ENCODE measurements at places on chromosomes 1 and 21.

DNA sequence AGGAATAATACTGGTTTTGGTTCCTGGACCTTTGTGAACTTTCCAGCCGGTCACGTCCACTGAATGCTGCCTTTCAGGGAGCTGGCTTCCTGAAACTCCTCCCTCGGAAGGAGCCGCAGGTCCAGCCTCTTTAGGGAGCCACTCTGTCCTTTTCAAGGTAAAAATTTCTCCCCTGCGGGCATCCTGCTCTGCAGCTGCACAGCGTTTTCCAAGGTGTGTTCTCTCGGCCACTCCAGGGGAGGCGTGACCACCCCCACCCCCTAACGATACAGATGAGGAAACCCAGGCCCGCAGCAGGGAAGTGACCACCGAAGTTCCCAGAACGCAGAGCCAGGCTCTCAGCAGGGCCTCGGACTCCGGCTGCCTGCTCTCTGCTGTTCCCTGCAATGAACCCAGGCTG lies 21.5 kb downstream of the PADI2 start:
- DNase-seq, result no peak

DNA sequence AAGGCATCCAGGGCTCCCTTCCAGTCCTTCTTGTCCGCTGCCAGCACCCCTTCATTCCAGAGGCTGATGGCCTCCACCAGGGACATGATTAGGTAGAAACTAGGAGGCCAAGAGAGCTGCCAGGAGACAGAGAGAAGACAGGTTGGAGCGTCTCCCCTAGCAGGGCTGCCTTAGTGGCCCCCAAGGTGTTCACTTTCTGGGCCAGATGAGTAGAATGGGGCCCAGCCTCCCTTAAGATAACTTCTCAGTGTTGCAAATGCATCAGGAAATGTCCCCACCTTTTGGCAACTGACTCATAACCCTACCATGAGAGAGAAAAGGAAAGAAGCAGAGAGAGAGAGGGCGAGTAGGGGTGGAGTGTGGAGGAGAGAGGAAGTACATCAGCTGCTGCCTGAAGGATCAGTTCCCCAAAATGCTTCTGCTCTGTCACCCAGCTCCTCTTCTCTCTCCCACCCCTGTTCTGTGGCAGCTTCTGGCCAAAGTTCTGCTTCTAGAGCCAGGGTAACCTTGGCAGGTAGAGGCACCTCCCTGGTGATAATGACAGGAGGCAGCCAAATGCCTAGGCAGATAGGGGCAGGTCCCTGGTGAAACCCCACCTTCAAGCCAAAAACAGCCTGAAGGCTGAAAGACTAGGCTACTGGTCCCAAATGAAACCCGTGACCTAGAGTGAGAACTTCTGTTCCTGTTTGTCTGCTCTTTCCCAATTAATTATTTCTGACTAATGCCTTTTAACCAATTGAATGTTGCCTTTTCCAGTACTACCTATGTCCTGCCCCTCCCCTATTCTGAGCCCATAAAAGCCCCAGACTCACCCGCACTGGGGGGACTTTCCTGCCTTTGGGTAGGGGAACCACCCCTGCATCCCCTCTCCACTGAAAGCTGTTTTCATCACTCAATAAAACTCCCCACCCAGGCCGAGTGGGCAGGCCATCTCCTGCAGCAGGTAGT lies at the start of gene NCF2:
NCF2 (minus strand) TSS at position 216 of the 948 bp plus-strand sequence; CDS start at position 86, 130 bp downstream.
- peak; percentile 42 for DNase-seq

DNA sequence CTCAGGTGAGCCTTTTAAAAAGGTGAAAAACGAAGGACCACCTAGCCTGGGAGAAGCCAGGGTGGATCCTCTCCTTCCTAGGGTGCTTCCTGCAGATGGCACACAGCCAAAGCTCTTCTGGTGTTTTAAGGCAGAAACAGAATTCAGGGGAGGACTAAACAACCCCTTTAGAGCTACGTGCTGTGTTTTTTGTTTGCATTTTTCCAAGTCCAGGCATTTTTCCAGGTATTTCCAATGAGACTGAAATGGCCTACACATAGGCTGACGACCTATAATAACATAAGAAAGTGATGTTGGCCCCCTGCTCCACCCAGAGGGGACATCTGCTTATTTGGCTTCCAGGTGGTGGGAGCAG lies 83.8 kb downstream of the CAPZB start:
- no peak for DNase-seq

GRCh38 chr21:46465651-46466050 lies 7.0 kb downstream of the DIP2A start:
- DNase-seq, result no peak

DNA sequence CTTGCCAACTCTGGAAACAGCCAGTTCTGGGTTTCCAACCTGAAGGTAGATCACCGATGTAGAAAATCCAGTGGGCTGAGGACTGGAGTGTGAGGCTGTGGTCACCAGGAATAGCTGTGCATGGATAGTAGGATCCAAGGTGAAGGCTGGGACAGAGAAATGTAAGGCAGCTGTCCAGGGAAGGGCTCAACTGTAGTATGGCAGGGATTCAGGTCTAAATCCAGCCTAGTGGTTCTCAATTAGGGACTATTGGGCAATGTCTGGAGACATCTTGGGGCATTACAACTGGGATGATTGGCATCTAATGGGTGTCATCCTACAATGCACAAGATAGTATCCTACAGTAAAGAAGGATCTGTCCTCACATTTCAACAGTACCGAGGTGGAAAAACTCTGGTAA lies 67.7 kb upstream of the RUNX1 start:
- DNase-seq, result no peak

- no peak for DNase-seq
These were observed 85.9 kb upstream of the EDEM3 start for GRCh38 chr1:184840596-184840995.

DNA sequence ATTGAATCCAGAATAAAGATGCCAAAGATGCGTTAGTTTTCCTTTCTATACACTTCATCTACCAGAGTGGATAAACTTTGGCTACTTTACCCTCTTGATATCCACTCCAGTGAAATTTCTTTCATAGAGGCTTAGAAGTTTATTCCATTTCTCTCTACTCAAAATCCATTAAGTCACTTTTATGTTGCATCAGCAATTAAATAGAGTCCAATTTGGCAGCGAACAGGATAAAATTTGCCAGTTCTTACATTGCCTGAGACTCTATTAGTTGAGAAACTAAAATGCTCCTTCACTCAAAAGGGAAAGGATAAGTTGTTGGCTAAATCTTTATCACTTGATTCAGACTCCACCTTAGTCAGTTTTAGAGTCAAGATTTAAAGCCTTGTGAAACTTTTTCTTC lies 57.9 kb downstream of the ACBD6 start:
- DNase-seq, result no peak

DNA sequence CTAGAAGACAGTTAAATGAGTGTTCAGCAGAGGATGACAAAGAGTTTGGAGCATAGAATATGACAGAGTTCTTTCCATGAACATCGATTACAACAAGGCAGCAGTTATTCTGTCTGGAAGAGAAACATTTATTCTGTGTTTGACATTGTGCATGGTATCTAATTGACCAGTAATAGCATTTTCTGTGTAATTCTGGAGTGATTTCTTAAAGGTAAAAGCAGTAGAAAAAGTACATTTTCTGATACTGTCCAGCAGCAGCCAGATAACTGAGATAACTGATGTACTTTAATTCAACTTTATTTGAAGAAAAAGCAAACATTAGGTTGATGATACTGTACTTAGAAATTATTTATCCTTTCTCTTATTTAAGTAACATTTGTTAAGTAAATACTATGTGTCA lies 497.1 kb downstream of the AGBL4 start:
- no peak for DNase-seq

Measured in stimulated activated CD4-positive, alpha-beta T cell treated with anti-CD3 and anti-CD28 coated beads, Interleukin-15, amount 100 ng/mL, for 24 hours (primary cell).